Activated CD4-positive, alpha-beta T cell treated with anti-CD3 and anti-CD28 coated beads, Interleukin-2, Interleukin-4, amounts not matched to agents 100 ng/mL and 50 ng/mL, durations not matched to agents 16 hours and 8 hours (primary cell): ENCODE measurements at places on chromosomes 3 and 15.

DNA sequence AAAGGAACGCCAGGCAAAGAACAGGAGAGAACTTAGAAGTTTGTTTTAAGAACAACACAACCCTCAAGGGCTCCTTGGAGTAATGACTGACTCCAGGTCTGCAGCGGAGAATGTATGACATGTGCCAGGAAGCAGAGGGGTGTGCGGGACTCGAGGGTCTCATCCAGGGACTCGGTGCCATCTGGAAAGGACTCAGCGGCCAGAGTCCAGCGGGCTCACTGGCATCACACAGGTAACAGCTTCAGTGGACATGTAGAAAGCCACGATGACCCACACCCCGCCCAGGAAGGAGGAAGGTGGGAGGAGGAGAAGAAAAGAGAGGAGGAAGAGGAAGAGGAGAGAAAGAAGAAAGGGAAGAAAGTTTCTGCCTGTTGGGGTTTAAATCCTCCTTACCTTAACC is 21.4 kb downstream of the GP9 start:
- no peak for DNase-seq

DNA sequence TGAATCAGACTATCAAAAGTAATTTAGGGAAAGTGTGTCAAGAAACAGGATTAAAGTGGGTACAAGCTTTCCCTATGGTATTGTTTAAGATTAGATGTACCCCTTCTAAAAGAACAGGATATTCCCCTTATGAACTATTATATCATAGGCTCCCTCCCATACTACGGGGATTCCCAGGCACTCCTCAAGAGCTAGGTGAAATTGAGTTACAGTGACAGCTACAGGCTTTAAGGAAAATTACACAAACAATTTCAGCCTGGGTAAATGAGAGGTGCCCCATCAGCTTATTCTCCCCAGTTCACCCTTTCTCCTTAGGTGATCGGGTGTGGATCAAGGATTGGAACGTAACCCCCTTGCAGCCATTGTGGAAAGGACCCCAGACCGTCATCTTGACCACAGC is 240.8 kb upstream of the CNTN6 start:
- no peak for DNase-seq

DNA sequence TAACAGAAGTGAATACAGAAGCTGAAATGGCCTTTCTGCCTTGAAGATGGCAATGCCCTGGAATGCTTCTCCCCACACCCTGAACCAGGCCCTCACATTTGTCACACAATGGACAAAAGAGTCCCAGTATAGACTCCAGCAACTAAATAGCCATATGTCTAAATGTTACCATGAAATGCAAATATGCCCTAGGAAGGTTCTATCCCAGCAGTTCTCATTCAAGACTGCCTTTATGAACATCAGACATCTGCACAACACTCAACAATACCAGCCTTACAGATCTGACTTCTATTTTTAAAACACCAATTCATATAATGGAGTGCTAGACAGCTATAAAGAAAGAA is 7.9 kb downstream of the ITGB5 start:
- no peak for DNase-seq

DNA sequence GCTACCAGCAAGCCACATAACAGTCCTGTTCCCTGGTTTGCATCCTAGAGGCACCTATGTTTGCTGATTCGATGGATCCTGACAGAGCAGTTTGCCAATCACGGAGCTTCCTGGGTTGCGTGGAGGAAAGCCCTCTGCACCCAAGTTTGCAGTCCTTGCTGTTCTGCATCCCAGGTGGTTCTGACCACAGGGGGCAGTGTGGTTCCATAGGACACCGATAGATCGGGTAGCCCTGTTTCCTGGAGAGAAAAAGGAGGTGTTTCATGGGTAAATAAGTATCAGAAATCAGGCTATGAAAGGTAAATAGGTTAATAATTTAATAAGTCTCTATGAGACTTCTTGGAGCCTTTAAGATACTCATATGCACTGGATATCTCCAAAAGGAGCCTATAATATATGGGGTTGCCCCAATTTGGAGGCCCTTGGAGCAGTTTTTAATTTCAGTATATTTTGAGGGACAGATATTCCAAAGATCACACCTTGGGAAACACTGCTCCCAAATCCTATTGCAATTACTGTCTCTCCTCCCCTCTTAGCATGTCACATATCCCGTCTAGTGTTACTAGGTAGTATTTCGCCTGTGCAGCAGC is 194.6 kb upstream of the TPM1 start:
- DNase-seq, result peak; percentile 50

GRCh38 chr3:43892526-43892925 is 201.8 kb downstream of the ABHD5 start:
- DNase-seq, result no peak

DNA sequence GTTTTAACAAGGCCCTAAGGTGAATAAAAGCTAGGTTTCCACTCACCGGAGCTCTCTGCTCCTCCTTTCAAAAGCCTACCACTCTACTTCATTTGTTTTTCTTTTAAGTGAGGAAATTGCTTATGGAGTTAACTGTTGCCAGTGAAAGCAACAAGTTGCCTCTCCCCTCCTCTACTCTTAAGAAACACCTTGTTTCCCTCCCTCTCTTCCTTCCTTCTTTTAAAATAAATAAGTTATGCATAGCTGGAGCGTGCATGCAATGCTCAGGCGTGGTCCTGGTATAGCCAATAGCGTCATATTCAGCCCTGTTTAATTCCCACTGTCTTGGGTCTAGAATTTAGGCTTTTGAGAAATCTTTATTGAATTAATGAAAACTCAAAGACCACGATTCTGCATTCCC is 101.1 kb upstream of the IGF1R start:
- no peak for DNase-seq

- no peak for DNase-seq
Measured at GRCh38 chr3:33218446-33219174, at the start of gene SUSD5. TSS of gene SUSD5 (minus strand) at chr3:33218810. CDS start at chr3:33218797, 13 bp downstream.

GRCh38 chr3:36919439-36920160 is 25.3 kb downstream of the TRANK1 start:
- DNase-seq, result no peak

GRCh38 chr3:140019946-140020345 is 85.0 kb downstream of the CLSTN2 start:
- DNase-seq, result no peak

- no peak for DNase-seq
Measured at GRCh38 chr15:49044766-49045606, 1.3 kb downstream of the SECISBP2L start.

DNA sequence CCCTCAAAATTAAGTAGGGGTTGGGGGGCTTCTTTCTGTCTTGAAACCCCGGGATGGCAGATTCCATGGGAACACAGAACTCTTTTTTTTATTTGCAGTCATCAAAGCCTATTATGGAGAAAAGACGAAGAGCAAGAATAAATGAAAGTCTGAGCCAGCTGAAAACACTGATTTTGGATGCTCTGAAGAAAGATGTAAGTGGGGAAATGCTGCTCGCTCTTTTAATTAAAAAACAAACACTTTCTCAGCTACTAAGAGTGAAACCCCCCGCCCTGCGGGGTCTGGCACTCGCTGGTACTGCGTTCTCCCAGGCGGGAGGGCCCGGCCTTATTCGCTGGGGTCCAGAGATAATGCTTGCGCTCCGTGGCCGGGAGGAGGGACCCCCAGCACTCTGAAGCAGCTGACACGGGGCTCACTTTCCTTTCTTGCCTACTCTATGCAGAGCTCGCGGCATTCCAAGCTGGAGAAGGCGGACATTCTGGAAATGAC is 615 bp downstream of the HES1 start:
- no peak for DNase-seq

DNA sequence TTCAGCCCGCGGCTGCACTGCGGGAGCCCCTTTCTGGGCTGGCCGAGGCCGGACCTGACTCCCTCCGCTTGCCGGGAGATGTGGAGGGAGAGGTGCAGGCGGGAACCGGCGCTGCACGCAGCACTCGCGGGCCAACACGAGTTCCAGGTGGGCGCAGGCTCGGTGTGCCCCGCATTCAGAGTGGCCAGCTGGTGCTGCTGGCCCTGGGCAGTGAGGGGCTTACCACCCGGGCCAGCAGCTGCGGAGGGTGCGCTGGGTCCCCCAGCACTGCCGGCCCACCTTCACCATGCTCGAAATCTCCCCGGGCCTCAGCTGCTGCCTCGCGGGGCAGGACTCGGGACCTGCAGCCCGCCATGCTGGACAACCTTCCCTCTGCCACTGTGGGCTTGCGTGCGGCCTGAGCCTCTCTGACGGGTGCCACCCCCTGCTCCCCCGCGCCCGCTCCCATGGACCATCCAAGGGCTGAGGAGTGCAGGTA is 733.5 kb upstream of the CCDC54 start:
- no peak for DNase-seq

DNA sequence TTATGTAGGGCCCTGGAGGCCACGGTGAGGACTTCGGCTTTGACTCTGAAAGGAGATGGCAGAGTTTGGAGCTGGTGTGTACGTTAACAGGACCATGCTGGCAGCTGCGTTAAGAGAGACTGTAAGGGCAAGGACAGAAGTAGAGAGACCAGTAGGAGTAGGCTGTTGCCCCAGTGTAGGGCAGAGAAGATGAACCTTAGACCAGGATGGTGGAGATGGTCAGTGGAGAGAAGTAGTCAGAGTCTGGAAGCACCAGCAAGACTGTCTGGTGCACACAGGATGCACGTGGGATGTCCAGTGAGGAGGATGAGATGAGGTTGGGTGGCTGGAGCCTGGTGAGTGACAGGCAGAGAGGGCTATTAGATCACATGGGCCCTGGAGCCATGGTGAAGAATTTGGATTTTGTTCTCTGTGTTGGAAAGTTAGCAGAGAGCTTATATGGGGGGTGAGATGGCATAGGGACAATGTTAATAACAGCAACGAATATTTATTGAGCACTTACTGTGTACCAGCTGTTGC is 150.1 kb downstream of the IGF1R start:
- DNase-seq, result no peak

DNA sequence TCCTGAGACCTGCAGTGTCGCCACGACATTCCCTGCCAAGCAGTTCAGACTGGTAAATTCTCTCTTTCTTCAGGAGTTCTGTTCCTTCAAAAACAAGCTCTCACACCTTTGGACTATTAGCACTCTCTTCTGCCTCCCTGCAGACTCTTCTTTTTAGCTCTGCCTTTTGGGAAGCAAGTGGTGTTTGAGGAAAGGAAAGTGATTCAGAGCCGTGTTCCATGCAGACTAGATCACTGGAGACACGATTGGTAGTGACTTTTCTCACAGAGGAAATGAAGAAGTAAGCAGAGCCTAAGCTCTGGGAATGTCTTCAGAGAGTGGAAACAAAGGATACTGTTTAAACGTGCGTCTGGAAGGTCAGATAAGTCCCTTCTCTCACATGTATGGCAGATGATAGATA is 270.6 kb upstream of the TPRG1 start:
- DNase-seq, result no peak
